ENCODE measurements at places on chromosomes 5 and 9.

- DNase-seq: no peak
These were observed 7.5 kb upstream of the FAM120AOS start for GRCh38 chr9:93460689-93461413.

- no peak for DNase-seq
These were observed 822.5 kb downstream of the PTPRD start for GRCh38 chr9:9790216-9790872.

DNA sequence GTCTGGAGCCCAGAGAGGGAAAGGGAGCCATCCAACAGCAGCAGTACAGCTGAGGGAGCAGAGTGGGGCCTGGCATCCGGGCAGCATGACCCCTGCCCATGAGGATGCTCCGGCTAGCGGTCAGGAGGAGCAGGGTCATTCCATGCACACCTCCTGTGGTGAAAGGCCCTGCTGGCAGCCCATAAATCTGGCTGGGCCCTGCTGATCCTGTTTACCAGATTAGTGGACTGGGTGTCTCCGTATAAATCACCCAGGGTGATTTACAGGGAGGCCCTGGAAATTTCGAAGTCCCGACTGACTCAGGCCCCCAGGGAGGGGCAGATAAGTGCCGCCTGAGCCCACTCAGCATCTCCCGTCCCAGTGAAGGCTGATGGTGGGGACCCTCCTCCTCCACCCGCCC, 117.6 kb upstream of the HAND1 start:
- DNase-seq: no peak

- DNase-seq: no peak
These were observed 46.4 kb upstream of the CEP78 start for GRCh38 chr9:78189461-78189860.

- no peak for DNase-seq
These were observed 6.6 kb downstream of the CWC27 start for GRCh38 chr5:64775291-64775690.

DNA sequence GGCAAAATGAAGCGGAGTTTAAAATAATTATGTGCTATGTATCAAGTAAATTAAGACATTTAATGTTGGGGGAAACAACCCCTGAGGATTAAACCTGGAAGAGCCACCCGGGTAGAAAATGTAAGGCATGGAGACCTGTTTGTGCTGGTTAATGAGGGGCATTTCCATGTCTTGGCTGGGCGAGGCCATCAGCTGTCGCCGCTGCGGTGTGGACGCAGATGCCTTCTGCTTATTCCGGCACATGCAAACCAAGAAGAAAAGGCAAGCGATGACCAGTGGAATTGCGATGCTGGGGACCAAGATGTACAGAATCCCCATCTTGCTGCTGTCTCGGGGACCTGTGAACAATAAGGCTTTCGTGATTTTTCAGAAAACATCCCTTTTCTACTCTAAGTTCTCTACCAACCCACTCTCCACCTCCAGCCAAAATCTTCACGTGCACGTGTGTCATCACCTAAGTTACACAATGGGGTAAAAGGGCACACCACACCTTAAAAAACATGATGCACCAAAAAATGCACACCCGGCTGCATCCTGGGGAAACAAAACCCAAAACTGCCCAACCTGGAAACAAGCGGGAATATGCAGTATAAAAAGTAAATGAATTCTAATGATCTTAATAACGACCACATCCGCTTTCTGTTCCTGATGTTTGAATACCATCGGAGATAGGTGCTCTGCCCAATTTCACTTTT, 223.5 kb downstream of the ROR2 start:
- DNase-seq: no peak

- no peak for DNase-seq
These were observed 38.5 kb upstream of the SLC44A1 start for GRCh38 chr9:105205787-105206495.

DNA sequence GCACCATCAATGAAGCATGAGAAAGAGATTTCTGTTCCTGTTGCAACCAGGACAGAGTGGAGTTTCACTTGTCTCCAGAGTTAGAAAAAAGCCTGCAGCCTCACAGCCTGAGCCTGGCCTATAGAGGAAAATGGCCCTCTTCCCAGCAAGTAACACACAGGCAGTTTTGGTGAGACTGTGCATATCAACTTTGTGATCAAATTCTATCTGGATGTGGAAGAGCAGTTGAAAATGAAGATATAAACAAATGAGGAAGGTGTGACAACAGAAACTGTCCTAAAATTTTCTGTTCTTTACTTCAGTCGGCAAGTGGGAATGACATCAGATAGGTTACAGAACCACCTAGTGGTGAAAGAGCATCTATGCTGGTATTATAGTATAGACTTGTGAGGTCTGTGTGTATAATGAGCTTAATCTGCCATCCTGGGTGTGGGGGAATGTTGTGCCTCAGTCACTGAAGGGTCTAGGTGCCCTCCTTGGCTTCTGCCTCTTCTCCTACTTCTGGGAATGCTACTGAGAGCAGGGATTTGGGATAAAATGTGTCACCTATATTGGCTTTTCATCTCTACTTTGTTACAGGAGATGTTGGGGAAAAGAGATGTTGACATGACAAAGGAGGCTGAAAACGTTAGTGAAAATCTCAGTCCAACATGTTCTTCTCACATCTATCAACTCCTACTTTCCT, 28.2 kb downstream of the YIPF5 start:
- DNase-seq: peak; percentile 12

GRCh38 chr5:154538492-154538891, 60.5 kb upstream of the HAND1 start:
- DNase-seq: no peak

GRCh38 chr5:64514612-64515011, 8.8 kb downstream of the RGS7BP start:
- no peak for DNase-seq

DNA sequence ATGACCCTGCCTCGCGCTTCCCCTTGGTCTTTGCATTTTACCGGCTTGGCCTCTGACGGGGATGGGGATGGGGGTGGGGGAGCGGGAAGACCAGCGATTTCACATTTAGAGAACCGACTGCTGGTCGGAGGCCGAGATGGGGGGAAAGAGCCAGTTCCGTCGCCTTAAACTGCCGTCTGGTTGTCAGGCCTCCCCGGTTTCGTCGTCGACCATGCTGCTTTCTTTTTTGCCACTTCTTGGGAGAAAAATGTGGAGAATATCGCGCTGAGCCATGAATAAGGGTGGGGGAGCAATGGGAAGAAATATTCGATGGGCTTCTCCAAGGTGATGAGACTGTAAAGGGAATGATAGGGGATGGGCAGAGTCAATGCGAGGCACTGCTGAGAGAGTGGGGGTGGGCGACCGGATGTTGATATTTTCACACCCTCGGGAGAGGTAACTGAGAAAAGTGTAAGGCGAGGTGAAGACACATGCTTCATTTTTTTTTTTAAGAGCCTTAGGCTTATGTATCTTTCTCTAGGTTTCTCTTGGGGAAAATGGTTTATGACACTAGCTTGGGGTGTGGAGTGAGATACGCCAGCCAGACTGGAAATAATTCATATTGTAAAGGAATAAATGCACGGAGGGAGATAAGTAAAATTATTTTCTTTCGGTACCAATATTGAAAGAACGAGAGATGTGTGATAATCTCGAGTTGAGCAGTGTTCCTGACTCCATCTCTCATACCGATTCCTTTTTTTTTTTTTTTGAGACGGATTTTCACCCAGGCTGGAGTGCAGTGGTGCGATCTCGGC, 1.1 kb downstream of the KIF2A start:
- DNase-seq: no peak

DNA sequence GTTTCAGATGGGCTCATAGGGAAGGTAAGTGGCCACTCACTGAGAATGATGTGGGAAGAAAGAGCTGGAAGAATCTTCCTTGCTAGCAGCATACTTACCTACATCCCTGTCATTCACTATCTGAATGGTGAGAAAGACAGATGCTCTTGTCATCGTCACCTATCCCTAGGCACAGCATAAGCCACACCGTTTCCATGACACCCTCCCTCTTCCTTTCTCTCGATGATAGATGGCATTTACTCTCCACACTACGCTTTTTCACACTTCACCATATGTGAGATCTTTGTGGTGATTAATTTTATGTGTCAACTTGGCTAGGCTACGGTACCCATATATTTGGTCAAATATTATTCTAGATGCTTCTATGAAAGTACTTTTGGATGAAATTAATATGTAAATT, 44.4 kb upstream of the FER start:
- DNase-seq: no peak

DNA sequence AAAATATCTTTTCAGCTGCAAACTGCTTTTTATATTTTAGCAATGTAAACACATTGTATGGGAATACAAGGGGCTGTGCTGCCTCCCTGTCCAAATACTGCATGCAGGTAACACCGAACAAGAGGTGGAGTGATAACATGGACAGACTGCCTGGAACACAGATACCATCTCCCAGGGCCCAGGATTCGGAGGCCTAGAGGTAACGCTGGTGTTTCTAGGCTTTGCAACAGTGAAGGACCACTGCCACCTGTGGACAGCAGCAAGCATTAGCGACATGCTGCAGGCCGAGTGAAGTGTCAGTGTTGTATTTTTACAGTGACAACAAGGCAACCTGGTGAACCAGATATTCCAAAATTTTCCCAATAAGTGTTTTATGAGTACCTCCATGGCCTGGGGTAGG, 379.1 kb downstream of the DMRT2 start:
- DNase-seq: no peak

- no peak for DNase-seq
These were observed 367.5 kb upstream of the BRINP1 start for GRCh38 chr9:119736491-119737454.

DNA sequence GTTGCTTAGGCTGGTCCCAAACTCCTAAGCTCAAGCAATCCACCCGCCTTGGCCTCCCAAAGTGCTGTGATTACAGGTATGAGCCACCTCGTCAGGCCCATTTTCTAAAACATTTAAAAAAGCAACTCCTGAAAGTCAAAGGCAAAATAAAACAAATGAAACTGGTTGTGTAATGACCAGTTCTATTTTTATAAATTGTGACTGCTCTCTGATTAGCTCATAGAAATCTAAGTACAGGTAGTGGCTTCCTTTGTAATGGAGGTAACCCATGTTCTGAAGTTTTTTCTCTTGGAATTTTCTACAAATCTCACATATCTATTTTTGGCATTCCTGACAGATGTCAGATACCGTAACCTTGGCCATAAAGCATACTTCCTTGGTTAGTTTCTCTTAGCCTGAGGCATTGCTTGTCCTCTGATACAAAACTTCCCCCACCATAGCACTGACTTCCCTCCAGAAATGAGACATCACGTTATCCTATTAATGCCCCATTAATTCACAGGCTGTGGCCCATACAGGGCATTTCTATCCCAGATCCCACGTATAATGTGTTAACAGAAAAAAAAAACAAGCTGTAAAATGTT, 14.1 kb upstream of the AK3 start:
- no peak for DNase-seq

- peak; percentile 6 for DNase-seq
These were observed 29.8 kb downstream of the TARS1 start for GRCh38 chr5:33470544-33470943.

DNA sequence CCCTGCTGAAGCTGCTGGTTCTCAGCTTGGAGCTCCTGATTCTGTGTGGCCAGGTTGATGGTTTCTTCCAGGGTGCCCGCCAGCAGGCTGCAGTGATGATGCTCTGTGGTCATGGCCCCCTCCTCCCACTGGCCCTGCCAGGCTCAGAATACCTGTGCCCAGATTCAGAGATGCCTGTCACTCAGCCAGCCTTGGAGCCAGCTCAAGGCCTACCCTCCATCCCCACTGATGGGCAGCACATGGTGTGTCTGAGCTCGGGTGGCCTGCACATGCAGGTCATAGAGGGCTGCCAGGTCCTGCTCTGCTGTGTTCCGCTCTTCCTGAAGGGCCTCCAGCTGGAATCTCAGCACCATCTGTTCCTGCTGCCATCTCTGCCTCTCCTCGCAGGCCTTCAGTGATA, 5.4 kb downstream of the SLC35A4 start:
- DNase-seq: no peak

DNA sequence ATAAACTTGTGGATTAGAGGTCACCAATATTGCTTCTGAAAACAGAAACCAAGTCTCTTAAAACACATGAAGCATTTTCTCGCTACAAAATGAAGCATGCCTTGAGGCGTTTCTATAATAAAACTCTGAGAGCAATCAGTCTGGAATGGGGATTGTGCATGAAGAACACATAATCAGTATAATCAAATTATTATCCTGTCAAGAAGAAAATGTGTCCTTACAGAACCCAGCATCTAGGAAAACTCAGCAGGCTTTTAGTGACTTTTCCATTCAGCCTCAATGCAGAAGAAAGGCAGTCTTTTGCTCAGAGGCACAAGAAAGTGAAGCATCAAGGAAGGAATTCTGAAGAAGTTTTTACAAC, 121.9 kb downstream of the CDH18 start:
- DNase-seq: no peak

- DNase-seq: peak; percentile 54
These were observed 31.8 kb downstream of the SPATA31C2 start for GRCh38 chr9:88106492-88106891.

DNA sequence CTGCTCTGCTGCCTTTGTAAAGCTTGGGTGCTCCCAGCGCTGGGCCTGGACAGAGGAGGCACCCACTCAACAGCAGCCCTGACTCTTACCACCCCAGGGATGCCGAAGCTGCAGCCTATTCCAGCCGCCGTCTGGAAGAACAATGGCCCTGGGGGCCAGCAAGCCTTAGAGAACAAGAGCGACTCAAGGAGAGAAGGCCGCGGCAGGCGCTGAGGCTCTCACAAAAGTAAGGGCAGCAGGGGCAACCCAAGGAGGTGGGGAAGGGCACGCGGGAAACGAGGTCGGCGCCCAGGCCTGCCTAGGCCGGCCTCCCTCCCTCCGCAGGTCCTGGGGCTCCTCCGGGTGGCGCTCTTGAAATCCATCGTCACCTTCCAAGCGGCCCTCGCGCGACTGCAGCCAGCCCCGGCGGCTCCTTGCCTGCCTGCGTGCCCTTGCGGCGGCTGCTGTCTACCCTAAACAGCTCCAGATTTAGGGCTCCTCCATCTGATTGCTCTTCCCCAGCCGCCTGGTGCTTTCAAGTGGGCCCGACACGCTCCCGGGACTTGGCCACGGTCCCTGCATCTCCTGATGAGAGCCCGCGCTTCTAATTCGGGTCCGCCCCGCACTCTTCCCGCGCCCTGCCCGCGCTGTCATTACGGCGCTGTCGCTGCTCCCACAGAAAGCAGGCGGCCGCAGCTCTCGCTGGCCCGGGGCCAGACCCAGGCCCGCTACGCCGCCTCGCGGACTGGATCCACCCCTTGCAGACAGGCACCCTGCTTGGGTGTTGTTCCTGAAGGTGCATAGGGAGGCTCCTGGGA, 213.3 kb downstream of the SEMA6A start:
- no peak for DNase-seq

GRCh38 chr9:122367065-122367464, 3.8 kb upstream of the PTGS1 start:
- DNase-seq: no peak

DNA sequence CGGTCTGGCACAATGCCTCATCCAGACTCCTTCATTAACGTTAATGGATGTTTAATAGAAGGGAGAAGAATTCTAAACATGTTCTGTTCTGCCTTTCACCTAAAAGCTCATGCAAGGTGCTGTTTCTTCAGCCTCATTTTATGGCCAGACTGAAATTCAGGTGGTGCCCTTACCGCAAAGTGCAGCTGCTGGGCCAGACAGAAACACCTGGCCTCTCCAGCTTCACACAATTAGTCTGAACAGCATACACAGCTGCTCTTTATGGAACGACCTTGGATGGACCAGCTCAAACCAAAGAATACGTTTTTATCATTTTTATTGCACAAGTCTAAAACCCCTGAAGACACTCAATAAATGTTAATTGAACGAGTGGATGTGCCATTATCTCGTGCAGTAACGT, 4.6 kb downstream of the SNCAIP start:
- no peak for DNase-seq

- DNase-seq: no peak
These were observed 423.3 kb downstream of the TLE1 start for GRCh38 chr9:81266086-81266485.
